HT-29 (cell line): ENCODE measurements at places on chromosomes 4 and X.

DNA sequence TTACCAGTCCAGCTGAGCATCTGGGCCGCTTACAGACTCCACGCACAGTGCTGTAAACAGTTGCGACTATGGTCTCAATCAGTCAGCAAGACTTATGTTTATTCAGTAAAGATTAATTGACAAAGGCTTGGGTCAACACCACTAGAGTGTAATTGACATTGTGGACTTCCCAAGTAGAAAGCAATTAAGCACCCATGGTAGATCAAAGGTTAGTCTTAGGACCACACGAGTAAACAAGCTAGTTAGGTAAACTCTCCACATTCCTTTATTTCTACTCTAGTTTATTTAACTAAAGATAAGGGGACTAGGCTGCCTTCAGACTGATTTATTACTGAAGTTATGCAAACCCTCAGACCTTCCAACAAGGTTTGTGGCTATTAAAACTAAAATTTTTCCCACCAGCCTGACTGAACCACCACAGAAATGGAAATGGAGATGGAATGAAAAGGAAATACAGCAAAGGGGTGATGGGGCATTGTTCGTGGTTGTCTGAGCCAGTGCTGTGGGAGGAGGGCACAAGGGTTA is 44.2 kb downstream of the MTHFD2L start:
- DNase-seq, result peak; percentile 72

DNA sequence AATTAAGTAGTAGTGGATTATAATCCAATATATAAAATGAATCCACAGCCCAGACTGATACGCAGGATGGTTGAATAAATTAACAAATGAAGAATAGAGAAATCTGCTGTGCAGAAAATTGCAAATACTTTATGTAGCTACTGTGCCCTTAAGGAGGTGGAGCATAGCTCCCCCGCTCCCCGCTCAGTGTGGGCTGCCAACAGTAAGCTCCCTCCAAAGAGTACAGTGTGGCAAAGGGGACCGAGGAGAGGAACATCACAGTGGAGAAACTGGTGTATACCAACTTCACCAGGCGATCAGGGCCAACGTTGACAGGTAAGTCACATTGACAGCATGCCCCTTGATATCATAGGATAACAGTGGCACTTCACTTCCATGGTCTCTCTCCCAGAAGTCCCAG is 57.9 kb upstream of the CLDN34 start:
- no peak for DNase-seq

- no peak for DNase-seq
These were observed 1611.1 kb downstream of the ARAP2 start for GRCh38 chr4:34633241-34633640.

DNA sequence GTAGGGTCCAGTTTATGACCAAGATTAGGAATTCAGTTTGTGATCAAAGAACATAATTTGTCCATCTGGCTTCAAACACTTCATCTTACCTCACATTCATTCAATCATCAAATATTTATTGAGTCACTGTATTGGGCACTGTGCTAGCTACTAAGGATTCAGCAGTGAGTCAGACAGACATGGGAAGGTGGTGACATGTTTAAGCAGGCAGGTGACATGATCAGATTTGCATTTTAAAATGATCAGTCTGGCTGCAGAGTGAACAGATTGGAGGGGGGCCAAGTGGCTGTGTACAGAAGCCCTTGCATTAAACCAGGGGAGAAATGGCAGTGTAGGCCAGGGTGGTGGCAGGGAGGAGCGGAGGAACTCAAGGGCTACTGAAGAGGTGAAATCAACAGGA is 25.1 kb upstream of the APLN start:
- peak; percentile 29 for DNase-seq

DNA sequence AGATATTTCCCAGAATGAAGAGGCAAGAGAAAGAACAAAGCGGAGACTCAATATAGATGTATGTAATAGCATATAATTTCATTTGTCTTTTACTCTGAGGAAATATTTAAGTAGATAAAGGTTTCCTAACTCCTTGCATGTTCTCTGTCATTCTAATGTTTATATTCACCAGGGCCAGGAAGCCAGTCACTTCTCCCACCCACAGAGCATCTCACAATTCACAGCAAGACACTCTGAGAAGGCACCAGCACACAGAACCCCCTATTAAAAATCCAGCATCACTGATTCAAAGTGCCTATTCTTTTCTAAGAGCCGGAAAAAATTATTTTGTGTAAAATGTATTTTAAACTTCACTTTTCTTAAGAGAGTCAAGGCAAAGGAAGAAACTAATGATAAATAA is 927.1 kb downstream of the C4orf33 start:
- no peak for DNase-seq

GRCh38 chr4:79258614-79259176 is 67.2 kb downstream of the NAA11 start:
- no peak for DNase-seq

- no peak for DNase-seq
These were observed 194.5 kb upstream of the EDA2R start for GRCh38 chrX:66833426-66833825.
